Activated B cell treated with CpG ODN at 0.5 μM for 24 hours (primary cell): ENCODE measurements at places on chromosomes 13 and 19. TPM values are rescaled to one million over a fixed set of nuclear protein-coding genes. Genes with fewer than 3 reads are reported as not detected.

Gene NALCN
- total RNA-seq = not detected in 2 replicates

DNA sequence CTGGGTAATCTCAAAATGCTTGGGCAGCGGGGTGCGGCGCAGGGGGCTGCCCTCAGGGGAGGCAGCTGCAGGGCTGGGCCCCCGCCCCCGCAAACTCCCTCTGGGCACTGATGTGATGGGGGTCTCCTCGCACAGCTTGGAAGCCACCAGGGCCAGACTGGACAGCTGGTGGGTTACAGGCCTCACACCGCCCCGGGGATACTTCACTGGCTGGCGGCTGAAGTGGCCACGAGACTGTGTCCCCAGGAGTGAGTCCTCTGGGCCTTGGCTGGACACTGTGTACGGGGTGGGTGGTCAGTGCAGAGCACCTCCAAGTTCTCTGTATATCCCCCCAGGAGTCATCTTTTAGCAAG lies 2.0 kb upstream of the LPAR2 start:
- no peak for DNase-seq

Gene CEACAM7
- total RNA-seq = not detected in 2 replicates

DNA sequence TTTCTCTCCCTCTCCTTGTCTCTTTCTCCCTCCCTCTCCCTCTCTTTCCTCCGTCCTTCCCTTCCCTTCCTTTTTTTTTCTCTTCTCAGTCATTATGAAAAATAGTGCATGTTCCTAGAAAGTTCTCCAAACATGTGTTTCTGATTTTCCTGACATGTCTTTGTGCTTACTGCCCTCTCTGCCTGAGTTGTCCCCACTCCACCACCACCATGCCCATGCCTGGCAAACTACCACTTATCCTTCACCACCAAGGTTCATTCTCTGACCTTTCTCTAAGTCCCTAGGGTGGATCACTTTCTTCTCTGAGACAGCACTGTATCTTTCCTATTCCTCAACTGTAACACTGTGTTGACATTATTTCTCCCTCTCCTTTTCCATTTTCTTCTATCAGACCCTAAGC lies 98.2 kb downstream of the LACC1 start:
- no peak for DNase-seq
